ENCODE measurements at places on chromosomes 13 and 19.

GRCh38 chr19:3835055-3835435, 33.8 kb downstream of the ZFR2 start:
- DNase-seq: no peak

GRCh38 chr19:47779524-47780214, 1.2 kb downstream of the SELENOW start:
- DNase-seq: no peak

DNA sequence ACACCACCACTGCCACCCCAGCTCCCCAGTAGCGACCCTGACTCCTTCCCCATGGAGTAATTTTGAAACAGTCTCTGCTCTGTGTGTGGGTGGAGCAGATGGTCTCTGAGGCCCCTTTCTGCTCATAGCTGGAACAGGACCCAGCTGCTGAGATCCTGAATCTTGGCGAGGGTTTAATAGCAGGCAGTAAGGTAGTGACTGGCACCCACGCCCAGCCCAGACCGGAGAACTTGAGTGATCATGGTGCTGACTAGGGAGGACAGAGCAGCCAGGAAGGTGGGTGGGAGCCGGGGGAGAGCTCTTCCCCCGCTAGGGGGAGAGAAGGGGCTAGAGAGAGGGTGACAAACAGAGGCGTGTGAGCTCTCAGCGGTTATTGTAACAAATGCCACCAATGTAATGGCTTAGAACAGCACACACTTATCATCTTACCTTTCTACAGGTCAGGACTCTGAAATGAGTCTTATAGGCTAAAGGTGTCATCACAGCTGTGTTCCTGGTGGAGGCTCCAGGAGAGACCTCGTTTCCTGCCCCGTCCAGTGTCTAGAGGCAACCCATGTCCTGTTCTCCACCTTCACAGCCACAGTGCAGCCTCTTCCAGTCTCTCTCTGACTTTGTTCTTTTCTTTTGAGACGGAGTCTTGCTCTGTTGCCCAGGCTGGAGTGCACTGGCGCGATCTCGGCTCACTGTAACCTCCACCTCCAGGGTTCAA, 7.2 kb upstream of the ACER1 start:
- no peak for DNase-seq

GRCh38 chr19:17948931-17949930, 16.4 kb downstream of the CCDC124 start:
- no peak for DNase-seq

DNA sequence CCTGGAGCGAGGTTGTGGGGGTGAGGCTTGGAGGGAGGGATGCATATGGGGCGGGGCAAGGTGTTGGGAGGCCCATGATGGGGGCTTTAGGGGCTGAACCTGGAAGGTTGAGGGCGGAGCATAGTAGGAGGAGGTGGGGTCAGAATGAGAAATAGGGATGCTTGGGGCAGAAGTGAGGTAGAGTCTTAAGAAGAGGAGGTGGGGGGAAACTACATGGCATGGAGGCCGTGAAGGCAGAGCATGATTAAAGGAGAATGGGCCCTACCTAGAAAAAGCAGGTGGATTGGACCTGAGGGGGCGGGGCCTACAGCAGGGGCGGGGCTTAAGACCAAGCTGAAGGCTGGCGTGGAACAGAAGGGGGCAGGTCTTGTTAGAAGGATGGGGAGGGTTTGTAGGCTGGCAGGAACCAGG, 799 bp downstream of the NR1H2 start:
- DNase-seq: no peak

DNA sequence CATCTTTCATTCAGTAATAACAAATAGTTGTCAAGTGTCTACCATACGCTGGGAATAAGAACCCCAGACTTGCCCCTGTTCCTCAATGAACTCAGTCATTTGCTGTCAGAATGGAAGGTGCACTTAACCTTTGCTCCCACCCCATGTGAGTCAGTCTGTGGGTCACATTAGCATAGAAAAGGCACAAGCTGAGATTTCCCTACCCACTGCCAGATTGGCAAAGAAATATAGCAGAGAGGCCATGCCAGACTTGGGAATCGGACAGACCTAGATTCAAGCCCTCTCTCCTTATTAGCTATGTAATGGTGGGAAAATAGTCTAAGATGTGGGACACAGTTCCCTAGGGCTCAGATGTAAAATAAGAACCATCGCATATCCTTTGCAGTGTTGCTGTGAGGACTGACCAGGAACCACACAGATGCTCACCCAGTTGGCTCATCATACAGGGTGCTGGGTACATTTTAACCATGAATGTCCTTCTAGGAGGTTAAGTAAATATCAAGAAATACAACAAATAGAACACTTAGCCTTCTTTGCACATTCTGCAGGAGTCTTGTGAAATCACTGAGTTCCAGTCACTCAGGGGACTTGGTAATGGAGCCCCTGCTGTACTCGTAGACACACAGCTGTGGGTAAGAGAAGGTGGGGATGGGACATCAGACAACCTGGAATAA, 218.2 kb downstream of the FGF14 start:
- DNase-seq: no peak

DNA sequence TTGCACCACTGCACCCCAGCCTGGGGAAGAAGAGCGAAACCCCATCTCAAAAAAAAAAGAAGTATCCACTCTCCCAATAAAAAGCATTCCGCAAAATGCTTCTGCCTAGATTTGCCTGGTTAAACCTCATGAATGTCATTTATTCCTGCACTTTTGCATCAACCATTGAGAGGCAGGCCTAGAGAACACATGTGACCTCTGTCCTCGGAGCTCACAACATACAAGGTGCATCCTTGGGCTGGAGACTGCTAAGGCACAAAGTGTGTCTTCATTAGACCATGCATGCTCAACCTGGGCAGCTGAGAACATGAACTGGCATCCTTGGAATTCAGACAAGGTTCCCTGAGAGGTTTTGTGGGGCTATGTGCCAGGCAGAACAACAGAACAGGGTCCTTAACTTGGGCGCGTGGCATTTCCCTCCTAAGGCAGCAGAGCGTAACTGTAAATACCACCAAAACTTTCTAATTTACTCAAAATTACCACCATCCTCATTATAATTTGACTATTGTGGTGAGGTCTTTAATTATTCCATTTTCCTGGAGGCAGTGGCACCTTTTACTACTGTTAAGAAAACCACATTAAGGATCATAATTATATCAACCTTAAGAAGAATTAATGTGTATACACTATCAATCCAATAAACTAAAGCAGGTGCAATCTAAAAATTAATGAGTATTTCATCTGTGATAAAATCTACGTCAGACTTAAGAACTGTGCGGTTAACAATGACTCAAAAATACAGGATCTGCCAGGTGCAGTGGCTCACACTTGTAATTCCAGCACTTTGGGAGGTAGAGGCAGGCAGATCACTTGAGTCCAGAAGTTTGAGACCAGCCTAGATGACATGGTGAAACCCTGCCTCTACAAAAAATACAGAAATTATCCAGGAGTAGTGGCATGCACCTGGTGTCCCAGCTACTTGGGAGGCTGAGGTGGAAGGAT, 13.8 kb downstream of the RCBTB1 start:
- no peak for DNase-seq

DNA sequence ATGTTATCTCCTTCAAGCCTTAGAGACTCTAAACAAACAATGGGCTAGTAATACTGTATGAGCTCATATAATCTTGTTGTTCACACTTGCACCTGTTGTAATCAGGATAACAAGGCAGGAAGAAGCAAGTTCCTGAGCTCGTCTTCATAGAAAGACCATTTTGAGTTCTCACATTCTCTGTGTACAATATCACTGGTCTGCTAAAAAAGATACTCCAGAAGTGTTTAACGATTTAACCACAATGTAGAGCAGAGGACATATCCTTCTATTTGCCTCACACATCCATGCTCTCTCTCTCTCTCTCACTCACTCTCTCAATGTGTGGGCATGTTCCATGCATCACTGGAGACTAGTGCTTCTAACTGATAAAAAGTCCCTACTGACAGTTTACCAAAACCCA, 122.9 kb downstream of the MIPEP start:
- no peak for DNase-seq

GRCh38 chr13:99133230-99133629, 67.4 kb upstream of the UBAC2 start:
- DNase-seq: no peak
